ENCODE measurements at places on chromosomes 16 and 17.
A peak's percentile ranks its signal among the peaks of the same experiment; 100 is the strongest.

DNA sequence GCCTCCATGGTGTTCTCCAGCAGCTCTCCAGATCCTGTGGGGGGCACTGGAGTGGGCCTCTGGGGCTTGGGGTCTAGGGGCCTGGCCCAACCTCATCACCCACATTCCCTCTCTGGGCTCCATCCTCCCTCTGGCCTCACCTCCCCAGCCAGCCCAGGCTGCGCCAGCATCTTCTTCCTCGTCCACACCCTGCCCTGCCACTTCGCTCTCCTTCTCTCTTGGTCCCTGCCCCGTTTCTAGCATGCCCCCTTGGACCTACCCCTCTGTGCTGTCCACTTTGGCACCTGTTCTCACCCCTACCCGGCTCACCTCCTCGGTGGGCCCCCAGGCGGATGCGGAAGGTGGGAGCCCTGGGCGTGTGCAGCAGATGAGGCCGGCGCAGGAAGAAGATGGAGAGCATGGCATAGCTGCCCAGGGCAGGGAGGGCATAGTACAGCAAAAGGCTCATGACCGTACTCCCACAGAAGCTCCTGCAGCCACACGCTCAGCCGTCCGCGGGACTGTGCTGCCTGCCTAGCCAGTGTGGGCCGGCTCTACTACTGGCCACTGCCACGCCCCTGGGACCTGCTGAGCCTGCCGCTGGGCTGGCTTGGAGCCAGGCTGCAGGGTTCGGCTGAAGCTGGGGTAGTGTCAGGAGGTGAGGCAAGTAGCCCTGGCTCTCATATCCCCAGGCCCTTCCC lies at the start of gene GDPD3:
TSS of gene GDPD3 (minus strand) at position 507 of the 680 bp plus-strand sequence. CDS start at position 448, 59 bp downstream.
- peak; percentile 75 for DNase-seq

DNA sequence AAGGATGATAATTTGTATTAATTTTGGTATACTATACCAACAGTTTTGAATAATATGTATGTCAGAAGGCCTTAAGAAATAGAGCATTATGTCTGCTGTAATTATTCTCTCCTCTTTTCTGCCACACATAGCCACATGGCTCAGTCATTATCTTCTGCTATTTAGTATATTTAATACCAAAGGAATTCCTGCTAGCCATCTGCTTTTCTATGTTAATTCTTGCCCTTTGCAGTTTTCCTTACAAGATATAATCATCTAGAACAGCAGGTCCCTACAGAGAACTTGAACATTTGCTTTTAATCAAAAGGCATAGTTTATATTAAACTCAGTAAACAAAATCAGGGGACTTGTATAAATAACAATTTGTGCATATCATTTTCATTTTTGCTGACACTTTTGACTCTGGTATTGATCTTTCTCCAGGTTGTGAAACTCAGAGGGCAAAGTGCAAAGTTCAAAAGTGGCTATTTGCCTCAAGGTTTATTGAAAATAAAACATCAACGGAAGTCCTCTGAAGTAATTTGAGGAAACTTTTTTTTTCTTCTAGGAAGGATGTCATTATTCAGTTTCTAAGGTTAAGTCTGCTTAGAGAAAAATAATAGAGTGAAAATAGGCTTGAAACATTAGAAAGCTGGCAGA lies 702.0 kb downstream of the KCNJ2 start:
- DNase-seq: no peak

DNA sequence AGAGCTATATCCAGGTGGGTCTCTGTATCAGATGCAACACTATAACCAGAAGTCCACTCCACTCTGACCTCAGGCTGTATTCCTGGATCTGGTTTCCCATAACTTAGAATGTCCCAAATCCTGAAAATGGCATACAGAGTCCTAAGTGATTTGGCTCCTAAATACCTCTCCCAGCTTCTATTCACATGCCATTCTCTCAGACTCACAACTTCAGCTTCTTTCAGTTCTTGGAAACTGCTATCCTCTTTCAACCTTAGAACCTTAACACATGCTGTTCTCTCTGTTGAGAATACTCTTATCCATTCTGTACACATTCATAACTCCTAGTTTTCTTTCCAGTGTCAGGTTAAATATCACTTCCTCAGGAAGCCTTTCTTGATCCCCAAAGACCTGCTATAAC lies 132.0 kb downstream of the BRIP1 start:
- no peak for DNase-seq

DNA sequence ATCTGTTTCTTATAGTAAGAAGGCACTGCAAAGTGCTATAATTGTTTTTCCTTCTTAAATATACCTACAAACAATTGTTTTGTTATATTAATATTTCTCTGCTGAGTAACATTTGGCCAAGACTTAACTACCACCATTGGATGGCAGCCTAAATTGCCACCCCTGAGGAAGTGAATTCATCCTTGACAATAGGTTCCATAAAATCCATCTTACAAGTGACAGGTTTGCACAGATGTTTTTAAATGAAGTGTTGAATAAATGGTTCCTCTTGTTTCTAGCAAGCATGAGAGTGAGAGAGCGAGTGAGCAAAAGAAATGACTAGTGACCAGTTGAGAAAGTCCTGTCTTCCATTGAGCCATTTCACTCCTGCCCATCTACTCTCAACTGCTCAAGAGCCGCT lies 8.3 kb upstream of the MPHOSPH6 start:
- no peak for DNase-seq

DNA sequence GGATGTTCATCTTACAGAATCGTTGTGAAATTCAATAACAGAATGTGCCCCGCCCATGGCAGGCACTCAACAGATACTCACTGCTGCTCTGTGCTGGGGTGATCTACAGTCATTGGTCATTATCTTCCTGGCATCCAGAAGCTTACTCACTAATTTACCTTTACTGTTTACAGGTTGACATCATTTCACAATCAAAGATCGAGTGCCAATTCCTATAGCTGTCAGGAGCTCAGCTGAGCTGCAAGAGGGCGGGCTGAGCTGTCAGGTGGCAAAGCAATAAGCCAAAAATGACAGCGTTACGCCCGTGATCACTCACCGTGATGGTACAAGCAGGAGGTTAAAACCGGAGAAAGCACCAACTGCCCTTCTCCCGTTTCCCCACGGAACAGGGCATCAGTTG lies 51.2 kb downstream of the LITAF start:
- no peak for DNase-seq

GRCh38 chr16:2278272-2278608 lies 10.3 kb upstream of the RNPS1 start:
- no peak for DNase-seq

DNA sequence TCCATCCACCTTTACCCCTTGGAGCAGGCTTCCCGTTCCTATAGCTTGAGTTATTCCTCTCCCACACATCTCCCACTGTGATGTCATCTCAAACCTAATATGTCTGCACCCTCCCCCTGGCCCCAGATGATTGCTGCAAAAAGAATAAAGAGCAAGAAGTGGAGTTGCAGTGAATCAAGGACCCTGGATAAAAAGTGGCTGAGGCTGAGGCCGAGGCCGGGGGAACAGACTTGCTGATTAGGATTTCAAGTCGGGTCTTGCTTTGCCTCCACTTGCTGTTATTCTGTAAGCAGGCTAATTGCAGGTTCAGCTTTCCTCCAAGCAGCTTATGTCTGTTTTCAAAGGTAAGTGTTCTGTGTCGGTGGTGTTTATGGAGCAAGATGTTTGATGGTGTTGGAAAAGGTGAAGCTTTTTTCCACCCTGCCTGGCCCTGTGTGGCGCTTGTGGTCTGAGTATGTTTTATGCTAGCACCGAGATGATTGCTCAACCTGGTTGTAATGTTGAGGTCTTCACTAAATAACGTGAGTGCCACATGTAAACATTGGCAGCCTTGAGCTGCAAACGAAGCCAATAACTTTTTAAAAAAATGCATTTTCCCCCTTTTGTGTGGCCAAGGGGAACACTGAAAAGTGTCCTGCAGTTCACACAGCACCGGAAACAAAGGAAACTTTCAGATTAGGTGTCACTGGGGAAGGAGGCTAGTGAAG lies 15.4 kb downstream of the HS3ST3B1 start:
- DNase-seq: no peak

DNA sequence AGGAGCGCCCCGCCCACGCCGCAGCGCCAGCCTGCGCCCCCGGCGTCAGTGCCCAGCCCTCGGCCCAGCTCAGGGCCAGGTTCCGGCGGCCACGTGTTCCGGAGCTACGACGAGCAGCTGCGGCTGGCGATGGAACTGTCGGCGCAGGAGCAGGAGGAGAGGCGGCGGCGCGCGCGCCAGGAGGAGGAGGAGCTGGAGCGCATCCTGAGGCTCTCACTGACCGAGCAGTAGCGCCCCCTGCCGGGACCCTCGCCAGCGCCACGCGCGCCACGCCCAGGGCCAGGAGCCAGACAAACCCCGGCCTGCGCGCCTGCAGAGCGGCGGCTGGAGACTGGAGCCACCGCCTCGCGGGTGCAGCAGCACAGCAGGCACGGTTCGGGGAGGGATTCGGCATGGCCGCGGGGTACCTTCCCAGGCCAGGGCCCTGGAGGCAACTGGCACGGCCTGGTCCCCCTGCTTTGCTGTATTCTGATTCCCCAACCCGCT lies 9.3 kb downstream of the CORO6 start:
- peak; percentile 99 for DNase-seq

DNA sequence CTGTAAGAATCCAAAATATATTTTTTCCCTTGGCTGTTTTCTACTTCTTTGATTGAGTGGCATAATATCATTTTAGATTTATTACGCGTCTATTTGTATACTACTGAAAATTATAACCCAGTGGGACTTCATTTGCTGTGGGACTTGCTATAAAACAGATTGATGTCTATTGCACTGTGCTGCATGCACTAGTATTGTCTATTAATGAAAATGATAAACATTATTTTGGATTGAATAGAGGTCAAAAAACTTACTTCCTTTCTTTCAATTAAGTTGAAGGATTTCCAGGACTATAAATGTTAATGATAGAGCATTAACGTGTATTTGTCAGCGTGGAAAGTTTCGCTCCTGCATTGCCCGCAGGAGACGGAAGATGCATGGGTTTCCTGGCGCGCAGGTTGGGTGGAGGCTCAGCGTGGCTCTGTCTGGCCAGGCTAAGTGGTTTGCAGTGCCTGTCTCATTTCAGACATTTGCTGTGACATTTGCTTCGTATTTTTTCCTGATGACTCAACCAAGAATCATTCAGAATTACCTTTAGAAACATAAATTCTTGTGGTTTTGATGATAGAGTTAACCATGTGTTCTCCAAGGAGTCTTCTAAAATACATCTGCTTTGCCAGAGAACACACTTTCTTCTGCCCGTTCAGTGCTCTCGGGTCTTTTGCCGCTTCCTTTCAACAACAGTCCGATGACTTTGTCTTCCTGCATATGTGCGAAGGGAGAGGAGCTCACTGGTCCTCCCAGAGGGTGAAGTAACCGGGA lies 216.7 kb downstream of the RPTOR start:
- DNase-seq: no peak

DNA sequence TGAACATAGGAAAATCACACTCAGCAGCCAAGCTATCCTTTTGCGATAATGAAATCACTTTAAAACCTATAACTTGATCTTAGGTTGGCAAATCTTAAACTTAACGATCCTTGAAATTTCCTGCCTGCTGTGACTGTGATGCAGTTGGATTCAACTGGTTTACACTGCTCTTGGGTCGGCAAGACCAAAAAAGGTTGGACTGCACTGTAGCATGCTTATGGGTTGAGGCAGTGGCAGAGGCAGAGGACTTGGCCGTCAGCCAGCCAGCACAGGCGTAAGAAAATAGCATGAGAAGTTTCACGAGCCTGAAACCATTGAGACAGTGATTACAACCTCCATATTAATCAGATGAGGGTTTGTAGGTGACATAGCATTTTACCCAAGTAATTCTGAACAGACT lies 21.4 kb downstream of the WSB1 start:
- peak; percentile 92 for DNase-seq

DNA sequence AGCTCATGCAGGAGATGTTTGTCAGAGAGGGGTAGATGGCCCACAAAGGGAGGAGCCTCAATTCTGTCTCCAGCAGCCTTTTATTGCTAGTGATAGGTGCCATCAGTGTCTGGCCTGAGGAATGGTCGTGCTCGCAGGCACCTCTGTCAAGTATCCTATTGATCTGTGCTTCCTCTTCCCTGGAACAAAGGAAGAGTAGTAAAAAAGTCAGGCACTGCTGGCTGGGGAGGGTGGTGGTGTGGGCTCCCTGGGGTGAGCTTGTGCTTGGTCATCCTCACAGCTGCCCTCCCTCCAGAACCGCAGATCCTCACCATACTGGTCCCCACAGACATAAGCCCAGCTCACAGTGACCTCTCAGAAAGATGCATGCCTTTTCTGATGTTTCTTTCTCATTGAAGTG lies 15.0 kb upstream of the SALL1 start:
- no peak for DNase-seq

DNA sequence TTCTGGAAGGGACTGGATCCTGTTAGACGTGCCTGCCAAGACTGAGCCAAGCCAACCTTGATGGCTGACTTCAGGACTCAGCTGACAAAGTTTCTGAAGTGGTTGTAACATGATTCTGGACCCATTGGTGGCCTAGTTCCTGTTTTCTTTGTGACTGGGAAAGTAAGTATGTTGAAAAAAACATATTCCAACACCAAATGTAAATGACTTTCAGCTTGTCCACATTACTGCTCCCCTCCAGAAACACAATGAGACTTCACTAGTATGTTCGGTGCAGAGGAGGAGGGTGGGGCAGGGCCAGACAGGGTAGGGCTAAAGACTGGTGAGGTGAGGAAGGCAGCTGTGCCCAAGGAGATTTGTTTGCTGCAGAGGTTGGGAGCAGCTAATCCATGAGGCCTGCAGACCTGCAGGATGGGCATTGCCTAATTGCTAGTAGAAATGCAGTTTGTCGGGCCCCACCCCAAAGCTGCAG lies 26.4 kb downstream of the NMT1 start:
- DNase-seq: no peak

GRCh38 chr16:83813823-83814658 lies 6.3 kb downstream of the HSBP1 start:
- DNase-seq: peak; percentile 33

DNA sequence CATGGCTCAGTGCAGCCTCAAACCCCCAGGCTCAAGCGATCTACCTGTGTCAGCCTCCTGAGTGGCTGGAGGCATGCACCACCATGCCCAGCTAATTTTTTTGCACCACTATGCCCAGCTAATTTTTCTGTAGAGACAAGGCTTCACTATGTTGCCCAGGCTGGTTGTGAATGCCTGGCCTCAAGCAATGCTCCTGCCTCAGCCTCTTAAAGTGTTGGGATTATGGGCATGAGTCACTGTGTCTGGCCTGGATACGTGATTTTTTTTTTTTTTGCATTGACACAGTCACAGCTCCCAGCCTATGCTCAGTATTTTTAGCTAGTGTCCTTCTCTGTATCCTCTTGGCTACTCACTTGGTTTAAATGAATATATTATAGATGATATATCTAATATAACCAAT lies 377.0 kb upstream of the TNRC6C start:
- no peak for DNase-seq

Data from left ventricle myocardium superior (tissue), 1 donor.